Stimulated activated CD8-positive, alpha-beta memory T cell treated with anti-CD3 and anti-CD28 coated beads, Interleukin-15, amount 100 ng/mL, for 24 hours (primary cell): ENCODE measurements at places on chromosomes 7 and 10.

DNA sequence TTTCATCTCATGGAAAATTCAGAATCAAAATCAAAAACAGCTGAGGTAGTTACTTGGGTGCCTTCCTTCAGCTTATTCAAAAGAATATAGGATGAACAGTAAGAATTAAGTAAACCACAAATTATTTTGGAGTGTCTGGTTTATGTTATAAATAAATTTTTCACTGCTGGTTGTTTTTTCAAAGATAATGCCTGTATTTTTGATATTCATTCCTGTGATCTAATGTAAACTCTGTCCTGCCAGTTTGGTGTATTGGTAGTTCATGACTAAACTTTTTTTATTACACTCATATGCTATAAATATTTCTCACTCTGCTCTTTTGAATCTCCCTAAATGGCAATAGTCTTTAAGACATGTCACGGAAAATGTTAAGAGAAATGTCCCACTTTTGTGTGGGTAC, 11.6 kb upstream of the RAB11FIP2 start:
- DNase-seq = no peak

DNA sequence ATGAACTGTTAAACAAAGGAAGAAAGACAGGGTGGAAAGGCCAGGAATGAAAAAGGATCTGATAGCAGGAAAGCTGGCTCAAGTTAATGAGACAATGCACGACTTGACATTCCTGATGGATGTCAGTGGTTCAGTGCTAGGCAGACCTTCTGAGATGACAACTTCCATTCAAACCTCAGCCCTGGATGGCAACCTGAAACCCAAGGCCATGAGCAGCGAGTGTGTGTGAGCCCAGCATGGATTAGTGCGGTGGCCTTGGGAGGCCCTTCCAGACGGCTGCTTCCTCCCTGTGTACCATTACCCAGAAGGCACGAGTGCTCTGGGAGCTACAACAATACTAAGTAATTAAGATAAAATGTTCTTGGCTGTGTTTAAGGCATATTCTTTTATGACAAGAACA, 18.8 kb downstream of the TRIL start:
- DNase-seq = no peak

- no peak for DNase-seq
Observed at GRCh38 chr7:29285861-29286260, 91.3 kb downstream of the CHN2 start.

- no peak for DNase-seq
Observed at GRCh38 chr10:10589540-10590303, 427.9 kb upstream of the CELF2 start.

GRCh38 chr7:10696064-10696463, 277.6 kb upstream of the PHF14 start:
- no peak for DNase-seq

DNA sequence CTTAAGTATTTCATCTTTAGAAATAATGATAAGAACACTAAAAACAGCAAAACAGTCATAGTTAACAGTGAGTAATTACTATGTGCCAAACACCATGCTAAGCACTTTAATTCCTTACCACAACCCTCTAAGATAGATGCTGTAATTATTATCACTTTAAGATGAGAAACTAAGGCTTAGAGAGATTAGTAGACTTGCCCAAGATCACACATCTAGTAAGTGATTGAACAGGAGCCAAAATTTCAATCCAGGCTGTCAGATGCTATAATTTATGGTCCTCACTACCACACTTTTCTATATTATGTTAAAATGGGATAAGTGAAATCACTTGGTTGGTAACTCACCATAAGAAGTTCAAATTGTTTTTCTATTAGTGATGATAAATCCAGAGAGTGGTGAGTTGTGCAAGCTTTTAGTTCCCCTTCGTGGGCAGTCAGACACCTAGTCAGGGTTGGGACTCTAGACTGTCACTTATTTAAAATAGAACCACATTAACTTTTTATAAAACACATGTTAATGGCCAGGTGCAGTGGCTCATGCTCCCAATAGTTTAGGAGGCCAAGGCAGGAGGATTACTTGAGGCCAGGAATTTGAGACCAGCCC, 85.9 kb upstream of the GATA3 start:
- DNase-seq = no peak

- DNase-seq = no peak
Observed at GRCh38 chr7:91912494-91912893, 28.2 kb upstream of the AKAP9 start.

GRCh38 chr10:28060031-28060607, 61.2 kb upstream of the ODAD2 start:
- DNase-seq = no peak

GRCh38 chr7:101109368-101109767, 17.5 kb upstream of the SERPINE1 start:
- no peak for DNase-seq

DNA sequence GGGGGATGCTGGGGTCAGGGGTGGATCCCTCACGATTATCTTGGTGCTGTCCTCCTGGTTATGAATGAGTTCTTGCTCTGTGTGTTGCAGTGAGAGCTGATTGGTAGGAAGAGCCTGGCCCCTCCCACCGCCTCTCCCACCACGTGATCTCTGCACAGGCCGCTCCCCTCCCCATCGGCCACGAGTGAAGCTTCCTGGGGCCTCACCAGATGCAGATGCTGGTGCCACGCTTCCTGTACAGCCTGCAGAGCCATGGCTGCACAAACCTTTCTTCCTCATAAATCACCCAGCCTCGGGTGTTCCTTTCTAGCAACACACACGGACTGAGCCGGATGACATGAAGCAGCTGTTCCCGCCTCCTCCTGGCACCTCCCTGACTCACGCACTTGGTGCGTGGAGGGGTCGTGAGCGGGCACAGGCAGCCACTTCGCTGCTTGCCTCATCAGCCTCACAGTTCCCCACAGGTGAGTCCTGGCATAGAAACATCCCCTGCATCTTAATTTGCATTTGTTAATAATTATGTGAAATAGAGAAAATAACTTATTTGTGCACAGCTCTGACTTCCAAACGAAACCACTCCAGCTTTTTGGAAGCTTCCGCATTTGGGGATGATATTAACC, 210.8 kb downstream of the ADARB2 start:
- DNase-seq = no peak

DNA sequence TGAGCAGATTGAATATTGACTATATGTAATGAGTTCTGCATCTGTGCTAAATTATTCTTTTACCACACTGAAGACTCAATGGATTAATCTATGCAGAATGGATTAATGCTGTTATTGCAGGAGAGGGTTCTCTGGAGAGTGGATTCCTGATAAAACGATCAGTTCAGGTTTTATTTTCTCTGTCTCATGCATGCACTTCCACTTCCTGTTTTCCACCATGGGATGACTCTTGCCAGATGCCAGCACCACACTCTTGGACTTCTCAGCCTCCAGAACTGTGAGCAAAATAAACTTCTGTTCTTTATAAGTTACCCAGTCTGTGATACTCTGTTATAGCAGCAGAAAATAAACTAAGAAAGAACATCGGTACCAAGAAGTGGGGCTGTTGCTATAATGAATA, 207.5 kb downstream of the KCND2 start:
- DNase-seq = no peak

GRCh38 chr10:80509403-80510161, 28.1 kb upstream of the SH2D4B start:
- no peak for DNase-seq

GRCh38 chr7:121837462-121837861, 35.5 kb upstream of the PTPRZ1 start:
- no peak for DNase-seq

GRCh38 chr7:95688931-95689495, 83.3 kb upstream of the DYNC1I1 start:
- DNase-seq = no peak

GRCh38 chr10:48445932-48446331, 139.5 kb downstream of the MAPK8 start:
- DNase-seq = no peak

DNA sequence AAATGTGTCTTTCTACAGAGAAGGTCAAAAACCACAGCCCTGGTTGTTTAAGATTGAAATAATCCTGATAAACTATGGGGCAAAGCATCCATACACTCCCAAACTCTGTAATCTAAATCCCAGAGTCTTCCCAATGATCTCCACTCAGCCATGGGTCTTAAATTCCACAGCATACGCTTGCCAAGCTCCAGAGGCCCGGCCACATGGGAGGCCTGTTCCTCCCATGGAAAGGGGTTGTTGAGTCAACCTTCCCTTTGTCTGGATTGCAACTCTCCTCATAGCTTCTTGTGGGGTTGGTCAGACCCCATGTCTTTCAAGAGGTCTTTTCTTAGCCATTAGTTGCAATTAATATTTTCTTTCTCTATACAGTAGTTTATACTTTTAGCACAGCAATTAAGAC, 718 bp upstream of the STEAP4 start:
- no peak for DNase-seq

DNA sequence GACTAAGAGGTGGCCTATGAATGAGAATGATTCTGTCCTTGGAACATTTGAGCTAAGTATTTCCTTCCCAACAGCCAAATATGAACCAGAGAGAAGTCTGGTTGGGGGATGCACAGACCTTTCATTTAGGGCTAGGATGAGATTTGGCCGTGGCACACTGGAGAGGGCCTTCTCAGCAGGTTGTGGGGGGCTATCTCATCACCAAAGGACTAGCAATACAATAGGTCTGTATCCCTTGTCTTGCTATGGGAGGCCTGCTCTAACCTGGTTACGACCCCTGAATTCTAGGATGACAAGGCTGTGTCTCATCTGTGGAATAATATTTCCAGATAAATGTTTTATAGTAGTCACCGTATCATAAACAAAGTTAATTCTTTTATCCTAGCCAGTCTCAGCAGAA, 133.0 kb downstream of the CHRM2 start:
- no peak for DNase-seq

DNA sequence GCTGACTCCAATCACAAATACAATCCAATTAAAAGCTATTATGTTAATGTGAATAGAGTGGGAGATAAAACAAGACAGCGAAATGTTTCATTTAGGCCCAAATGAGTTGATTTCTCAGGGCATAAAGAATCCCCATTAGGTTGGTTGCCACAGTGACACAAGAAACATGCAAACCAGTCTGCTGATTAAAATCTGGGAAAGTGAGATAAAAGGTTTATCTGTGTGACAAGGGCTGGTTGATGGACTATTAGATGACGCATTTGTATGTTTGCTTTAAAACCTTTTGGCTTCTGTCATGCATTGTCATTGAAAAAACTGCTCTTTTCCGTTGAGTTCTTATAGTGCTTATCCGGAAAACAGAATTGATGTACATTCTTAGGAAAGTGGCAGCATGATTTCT, 658.2 kb downstream of the GATA3 start:
- no peak for DNase-seq

- DNase-seq = no peak
Observed at GRCh38 chr10:67280405-67280804, 354.6 kb downstream of the LRRTM3 start.
